NCI-H1436 (cell line): ENCODE measurements at places on chromosomes 1 and 21.

DNA sequence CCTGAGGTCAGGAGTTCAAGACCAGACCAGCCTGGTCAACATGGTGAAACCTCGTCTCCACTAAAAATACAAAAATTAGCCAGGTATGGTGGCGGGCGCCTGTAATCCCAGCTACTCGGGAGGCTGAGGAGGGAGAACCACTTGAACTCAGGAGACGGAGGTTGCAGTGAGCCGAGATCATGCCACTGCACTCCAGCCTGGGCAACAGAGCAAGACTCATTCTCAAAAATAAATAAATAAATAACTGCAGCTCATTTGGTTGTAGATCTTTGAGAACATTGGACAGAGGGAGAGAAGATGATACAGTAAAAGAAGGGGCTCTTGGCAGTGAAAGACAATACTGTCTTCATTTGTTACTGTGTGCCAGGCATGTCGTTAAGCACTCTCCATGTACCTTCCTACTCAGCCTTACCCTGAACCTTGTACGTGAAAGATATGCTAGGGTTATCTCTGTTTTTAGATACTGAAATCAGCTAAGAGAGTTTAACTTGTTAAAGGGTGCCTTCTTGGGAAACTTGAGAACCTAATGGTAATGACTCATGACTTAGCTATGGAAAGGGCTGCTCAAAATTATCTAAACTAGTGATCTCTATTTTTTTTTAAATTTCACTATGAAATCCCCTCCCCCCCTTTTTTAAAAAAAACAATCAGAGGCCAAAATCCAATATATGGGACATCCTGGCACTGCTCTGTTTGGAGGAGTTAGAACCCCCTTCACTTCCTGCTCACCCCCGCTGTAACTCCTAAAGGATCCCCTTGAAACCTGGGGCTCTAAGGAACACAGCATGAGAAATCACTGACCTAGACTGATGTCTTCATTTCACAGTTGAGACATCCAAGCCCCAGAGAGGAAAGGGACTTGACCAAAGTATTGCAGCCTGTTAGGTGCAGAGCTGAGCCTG, 6.8 kb upstream of the KPNA6 start:
- no peak for DNase-seq

DNA sequence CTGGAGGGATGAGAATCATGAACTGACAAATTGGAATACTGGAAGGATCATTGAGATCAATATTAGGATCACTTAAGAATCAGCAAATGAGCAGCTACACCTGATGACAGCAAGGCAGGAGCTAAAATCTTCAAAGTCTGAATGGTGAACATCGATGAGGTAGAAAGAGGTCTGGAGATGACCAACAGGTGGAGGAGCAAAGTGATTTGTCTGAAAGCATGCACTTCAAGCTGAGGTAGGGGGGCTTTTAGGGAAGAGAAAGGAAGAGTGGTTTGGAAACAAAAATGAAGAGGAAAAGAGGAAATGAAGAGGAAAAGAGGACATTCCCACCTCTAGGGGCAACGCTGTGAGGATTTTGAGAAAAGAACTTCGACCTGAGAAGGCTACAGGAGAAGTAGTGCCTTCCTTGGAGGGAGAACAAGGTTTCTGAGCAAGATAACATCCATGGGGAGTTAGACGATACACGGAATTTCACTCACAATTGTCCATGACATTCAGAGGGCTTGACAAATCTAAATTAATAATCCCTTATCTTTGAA, 79.0 kb downstream of the APP start:
- DNase-seq = no peak

DNA sequence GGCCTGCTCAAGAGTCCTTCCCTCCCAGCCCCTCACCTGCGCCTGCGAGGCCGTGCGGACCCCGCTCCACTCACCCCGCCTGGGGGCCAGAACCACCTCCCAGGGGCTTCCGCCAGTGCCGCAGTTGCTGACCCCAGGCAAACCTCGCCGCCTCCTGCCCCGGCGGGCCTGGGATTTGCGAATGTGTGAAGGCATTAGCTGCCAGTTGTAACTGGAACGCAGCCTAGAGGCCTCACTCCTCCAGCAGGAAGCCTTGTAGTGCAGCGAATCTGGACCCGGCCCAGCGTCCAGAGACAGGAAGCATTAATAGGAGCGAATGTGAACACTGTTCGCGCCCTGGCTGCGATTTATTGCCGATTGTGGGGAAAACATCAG, 140.9 kb upstream of the ARHGEF16 start:
- DNase-seq = no peak

GRCh38 chr21:34857122-34857713, 188.4 kb downstream of the CLIC6 start:
- no peak for DNase-seq

DNA sequence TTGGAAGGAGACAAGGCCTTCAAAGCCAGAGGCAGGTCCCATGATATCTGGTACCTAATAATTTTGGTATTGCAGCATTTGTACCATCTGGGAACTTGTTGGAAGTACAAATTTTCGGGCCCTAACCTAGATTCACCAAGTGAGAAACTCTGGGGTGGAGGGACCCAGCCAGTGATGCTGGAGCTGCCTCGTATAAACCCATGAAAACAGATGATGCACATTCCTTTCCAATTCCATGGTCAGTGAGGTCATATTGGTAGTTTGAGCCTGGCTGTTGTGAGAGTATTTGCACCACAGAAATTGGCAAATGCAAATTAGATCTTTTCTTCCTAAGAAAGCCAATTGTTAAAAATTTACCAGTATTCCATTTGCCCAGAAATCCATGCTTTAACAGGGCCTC, 269.6 kb upstream of the PLXNA2 start:
- DNase-seq = no peak

DNA sequence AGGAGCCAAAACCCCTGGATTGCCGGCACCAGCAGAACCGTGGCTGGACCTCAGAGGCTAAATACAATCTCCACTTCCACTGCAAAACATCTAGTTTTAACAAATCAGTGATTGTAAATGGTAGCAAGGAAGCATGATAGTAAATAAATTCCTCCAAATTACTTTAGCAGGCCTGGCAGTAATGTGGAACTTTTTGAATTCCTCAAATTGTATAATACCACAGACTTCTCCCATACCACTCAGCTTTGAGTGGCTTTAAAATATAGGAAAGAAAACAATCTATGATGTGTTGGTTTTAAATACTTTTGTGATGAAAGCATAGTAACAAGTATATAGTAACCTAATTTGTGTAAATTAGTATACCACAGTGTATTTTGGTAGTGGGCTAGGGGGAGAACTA, 34.1 kb downstream of the NIBAN1 start:
- no peak for DNase-seq

DNA sequence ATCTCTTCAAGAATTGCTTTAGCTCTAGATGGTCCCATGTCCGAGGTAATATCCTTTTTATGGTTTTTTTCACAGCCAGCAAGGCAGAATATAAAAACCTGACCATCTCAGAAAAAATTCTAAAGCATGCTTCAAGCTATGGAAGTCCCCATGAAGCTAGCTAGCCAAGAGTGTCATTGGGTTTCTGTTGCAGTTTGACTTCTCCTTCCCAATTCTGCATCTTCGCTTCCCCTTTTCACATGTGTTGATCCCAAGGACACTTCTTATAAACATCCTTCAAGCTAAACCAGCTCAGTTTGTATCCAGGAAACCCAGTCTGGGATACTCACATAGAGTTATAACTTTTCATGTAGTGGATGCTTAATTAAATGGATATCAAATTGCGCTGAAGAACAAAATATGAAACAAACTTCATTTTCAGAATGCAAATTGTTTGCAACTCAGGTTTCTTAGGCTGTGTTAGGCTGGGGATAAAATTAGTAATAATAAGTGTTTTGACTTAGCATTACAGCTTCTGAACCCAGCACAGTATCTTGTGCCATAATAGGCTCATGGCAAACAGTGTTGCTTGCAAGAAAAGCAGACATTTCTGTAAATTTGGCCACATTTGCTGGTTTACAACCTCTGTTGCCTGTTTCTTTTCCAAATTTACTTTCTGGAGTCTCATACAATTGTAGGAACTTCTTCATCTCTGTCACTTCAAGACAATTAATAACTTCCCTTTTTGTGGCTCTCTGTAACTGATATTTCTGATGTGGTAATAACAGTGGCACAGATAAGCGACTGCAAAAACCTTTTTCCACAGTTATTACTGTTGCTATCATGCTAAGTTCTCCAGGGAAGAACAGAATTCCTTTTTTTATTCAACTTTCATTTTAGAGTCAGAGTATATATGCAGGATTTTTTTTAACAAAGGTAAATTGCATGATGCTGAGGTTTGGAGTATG, 53.2 kb downstream of the NCAM2 start:
- DNase-seq = no peak

- no peak for DNase-seq
These were observed 683 bp downstream of the PPOX start for GRCh38 chr1:161166669-161167548.

DNA sequence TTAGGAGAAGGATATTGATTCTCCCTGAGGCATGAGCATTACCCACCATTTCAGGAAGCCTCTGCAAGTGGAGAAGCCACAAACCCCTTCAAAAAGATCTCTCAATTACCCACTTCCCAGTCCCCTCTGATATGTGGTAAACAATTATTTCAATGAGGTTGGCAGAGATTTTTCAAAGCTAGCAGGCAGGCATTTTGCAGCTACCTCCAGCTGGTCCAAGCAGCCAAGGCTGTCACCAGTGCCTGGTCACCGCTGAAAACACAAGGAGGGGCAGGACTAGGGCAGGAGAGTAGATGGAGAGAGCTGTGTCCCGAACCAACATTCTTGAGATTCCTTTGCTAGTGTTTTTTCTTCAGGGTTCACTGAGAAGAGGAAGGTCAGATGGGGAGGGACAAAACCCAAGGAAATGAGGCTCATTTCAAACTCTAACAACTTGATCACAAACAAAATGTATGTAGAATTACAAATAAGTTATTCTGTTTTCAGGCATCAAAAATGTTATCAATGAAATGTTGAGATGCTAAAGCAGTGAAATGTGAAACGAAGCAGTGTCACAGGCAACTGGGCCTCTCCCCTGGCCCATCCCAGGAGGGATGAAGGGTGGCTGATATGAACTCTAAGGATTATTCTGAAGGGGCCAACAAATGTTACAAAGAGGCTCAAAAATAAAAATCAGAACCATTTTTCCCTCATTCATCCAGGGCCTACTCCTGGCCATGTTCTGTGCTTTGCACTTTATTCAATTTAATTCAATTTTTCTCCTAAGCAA, 22.3 kb downstream of the APP start:
- DNase-seq = no peak

DNA sequence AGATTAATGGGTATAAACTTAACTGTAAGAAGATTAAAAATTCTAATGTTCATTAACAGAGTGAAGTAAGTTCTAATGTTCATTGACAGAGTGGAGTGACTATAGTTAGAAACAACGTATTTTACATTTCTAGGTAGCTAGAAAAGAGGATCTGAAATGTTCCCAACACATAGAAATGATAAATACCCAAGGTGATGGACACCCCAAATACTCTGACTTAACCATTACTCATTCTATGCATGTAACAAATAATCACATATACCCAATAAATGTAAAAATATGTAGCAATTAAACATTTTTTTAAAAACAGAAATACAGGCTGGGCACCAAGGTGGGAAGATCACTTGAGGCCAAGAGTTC, 62.1 kb downstream of the ABL2 start:
- no peak for DNase-seq

DNA sequence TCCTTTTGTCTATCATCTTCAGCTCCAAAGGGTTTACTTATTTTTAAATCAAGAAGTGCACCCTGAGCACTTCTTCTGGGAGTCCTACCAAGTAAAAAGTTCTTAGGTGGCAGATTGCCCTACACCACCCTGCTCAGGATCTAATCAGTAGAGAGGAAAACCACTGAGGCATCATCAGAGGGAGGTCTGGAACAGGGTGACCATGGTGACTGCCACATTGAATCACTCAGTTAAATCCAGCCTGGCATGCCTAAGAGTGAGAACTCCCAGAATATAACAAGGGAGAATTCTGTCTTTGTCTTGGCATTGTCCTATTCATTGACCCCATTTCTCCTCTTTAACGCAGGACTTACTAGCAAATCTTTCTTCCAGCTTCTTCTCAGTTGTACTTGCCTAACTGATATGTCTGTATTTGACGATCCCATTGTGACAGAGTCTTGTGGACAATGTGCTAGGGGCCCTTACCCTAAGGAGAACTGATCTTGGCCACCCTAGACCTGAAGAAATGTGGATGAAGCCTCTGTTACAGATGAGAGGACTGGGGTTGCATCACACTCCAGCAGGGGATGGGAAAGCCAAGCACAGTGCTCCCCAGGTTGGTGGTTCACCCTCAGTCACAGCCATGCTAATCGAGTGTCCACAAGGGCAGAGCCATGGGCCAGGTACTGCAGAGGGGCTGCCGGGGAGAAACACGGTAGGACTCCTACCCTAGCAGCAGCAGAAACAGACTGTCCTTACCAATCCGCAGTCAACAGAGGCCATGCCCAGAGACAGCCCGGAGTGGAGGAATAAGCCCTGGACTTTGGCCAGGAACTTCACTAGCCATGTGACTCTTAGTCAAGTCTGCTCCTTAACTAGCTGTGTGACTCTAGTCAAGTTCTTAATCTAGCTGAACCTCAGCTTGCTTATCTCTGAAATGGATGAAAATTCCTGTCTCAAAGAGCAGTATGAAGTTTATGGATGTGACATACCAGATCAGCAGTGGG, 15.4 kb downstream of the PKP1 start:
- DNase-seq = no peak

DNA sequence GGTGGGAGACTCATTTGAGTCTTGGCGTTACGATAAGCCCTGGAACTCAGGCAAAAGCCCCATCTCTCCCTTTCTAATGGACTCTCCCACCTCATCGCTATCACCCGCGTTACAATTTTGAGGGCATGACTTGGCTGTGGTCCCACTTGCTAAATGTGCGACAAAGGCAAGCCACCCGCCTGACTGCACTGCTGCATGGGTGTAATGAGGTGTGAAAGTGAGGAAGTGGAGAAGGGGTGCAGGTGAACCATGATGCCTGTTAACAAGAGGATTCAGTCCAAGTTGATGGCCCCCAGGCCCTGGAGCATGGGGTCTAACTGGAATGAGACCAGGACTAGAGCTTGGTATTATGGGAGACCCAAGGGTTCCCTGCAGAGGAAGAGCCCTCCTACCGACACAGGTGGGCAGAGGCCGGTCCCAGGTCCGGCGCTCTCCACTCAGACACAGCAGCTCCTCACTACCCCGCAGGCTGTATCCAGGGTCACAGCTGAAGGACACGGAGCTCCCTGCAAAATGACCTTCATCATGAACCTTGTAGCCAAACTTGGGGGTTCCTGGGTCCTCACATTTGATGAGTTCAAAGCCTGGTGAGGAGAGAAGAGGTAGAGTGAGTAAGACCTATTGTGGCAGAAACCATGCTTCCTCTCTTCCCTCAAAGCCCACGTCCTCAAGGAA, 165.4 kb upstream of the HMGB4 start:
- DNase-seq = no peak

GRCh38 chr1:2934642-2935081, 86.6 kb upstream of the ACTRT2 start:
- no peak for DNase-seq

GRCh38 chr1:213934649-213935048, 53.1 kb upstream of the PROX1 start:
- DNase-seq = no peak
